ENCODE measurements at places on chromosomes 3 and 15.

DNA sequence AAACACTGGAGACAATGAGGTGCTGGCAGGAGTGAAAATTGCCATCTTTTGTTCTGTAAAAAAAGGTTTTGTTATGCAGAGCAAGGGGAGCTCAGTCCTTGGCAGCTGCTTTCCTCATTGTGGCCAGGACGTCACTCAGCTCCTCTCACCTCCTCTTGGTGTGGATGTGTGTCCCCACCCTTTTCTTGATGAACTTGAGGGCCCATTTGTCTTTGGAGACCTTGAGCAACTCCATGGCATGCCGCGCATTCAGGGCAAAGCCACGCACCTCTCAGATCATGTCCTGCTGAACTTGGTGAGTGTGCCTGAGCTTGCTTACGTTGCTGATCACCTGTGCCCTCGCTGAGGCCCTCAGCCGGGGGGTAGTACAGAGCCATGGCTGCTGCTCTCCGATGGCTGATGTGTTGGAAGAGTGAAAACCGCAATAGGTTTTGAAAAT is 24.5 kb upstream of the BDH1 start:
- no peak for DNase-seq

DNA sequence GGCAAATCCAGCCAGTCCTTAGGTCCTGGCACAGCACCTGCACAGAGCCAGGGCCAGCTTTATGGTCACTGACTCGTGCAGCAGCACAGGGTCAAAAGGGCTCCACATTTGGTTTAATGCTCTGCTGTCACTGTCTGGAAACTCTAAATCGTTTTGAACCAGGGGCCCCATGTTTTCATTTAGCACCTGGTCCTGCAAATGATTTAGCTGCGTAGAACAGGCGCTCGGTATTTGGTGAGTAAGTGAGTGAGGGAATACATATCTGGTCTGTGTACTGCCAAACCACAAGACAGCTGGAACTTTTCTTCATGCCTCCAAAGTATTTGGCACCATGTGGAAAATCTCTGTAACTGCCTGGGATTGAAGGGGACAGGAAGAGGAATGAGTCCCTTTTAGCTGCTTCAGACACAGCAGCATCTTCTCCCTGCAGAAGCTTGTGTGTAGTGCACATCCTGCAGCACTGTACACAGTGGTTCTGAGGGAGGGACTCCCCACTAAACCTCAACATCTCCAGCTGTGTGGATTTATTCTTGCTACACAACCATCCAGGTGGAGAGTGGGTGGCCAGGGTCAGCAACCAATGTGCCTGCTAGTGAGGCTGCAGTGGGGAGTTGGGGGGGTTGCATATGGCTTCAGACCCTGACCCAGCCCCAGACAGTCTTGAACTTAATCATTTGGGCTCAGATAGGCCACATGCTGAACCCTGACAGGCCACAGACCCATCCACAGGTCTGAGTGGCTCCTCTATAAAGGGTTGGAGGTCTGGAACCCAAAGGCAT is 1.1 kb downstream of the SH2D7 start:
- no peak for DNase-seq

DNA sequence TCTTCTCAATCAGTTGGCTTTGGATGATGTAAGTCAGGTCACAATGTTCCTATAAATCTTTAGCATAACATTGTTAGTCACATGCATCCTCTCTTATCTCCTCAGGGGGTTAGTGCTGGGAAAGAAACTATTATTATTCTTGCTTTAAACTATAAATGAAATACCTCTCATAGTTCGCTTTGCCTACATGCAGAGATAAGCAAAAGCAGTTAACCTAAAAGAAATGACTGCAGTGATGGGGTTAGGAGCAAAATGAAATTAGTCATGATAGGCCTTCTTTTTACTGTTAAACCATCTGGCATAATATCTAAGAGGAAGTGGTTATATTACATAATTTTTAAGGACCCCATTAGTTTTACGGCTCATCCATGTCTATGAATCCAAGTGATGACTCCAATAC is 91.7 kb upstream of the IGSF10 start:
- DNase-seq: peak; percentile 67

GRCh38 chr3:42656680-42657610 is 3.4 kb downstream of the ZBTB47 start:
- no peak for DNase-seq

DNA sequence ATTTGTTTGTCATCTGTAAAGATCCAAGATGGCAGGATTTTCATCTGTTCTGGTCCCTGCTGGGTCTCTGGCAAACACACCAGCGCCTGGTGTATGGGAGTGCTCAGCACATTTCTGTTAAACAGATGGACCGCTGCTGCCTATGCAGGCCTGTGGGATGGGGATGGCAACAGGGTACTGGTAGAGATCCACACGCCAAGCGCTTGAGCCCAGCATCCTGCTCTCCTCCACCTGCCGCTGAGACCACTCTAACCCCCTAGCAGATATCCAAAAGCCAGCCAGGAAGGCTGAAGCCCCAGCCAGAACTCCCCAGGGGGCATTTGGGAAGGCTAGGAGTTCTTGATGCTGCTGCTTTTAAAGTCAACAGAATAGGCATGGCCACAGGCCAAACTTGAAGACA is 31.7 kb downstream of the ZNF445 start:
- no peak for DNase-seq

GRCh38 chr3:129195731-129196256 is 12.1 kb upstream of the CNBP start:
- DNase-seq: peak; percentile 85

DNA sequence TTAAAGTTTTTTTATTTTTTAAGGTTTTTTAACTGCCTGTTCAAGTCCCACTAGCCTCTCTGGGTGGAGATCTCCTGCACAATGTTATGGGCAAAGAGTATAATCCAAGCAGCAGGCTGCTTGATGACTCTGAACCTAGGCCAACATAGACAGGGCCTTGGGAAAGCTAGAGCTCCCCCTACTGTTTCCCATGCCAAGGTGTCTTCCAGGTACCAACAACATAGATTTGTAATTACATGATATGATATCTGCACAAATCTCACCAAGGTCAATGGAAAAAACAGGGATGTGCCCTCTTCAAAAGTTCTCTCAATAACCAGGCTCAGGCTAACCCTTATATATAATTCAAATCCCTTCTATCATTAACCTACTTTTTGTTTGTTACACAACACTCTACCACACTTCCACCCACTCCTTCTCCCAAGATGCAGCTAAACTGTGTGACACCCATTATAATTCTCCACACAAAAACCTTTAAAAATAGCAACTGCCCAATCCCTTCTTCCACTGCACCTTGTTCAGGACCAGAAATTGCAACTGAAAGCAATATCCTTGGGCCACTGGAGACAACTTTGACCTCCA is 43.8 kb downstream of the RBM15B start:
- DNase-seq: peak; percentile 73

DNA sequence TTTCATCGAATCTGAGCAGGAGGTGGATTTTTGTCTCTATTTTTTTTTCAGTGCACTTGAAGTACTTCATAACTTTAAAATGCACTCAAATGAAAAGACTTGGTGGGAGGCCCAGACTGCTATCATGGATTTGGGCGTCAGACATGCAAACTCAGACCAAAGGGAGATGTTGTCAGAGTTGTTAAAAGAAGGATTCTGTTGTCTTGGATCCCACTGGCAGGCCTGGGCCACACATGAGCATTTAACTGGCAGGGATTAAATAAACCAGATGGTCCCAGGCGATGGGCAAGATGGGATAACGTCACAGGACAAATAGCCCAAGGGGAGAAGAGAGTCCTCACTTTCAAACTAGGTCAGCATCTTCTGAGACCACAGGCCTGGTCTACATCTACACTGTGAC is 15.4 kb downstream of the RTP1 start:
- no peak for DNase-seq

- DNase-seq: peak; percentile 71
These were observed 40.4 kb upstream of the LIMD1 start for GRCh38 chr3:45554006-45554666.

DNA sequence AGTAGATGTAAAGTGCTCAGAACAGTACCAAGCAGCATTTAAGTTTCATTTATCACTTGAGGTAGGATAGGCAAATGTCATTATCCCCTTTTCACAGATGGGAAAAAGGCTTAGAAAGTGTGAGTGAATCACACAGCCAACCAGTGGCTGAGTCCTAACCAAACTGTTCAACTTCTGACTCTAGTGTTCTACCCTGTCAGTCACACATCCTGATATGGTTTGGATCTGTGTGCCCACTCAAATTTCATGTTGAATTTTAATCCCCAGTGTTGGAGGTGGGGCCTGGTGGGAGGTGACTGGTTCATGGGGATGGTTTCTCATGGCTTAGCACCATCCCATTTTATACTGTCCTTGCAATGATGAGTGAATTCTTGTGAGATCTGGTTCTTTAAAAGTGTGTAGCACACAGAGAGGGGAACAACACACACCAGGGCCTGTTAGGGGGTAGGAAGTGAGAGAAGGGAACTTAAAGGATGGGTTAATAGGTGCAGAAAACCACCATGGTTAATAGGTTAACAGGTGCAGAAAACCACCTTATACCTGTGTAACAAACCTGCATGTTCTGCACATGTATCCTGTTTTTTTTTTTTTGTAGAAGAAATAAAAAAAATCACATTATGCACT is 304.7 kb downstream of the SUCLG2 start:
- no peak for DNase-seq

GRCh38 chr3:18989237-18989795 is 159.0 kb upstream of the KCNH8 start:
- DNase-seq: no peak

- DNase-seq: no peak
These were observed 11.1 kb upstream of the LACTB start for GRCh38 chr15:63110428-63111026.

- DNase-seq: no peak
These were observed 15.6 kb downstream of the CLDN1 start for GRCh38 chr3:190306513-190307163.

DNA sequence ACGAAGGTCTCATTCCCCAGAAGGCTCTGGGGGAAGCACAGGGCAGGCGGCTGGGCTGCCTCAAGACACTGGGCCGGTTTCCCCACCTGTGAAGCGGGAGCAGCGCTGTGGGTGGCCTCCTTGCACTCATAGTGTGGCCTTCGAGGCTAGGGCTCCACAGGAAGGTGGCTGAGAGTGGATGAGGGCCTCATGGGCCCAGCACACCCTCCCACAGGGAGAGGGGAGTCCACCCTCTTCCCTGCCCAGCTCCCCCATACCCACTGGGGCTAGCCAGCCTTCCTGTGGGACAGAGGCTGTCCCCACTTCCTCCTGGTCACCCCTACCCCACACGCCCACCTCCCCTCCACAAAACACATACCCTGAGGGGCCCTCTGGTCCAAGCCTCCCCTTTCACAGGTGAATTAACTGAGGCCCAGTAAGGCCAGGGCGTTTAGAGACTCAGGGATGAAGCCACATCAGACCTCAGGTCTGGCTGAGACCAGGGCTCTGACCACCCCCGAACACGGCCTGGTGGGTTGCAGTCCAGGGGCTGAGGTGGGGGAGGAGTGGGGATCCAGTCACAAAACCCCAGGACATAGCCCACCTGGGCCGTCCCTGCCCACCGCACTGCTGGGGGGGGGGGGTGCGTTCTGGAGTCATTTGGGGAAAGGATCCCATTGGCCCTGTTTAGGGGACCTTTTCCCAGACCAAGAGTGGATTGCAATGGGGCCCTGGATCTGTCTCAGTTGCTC is 1.1 kb downstream of the ANPEP start:
- no peak for DNase-seq

- no peak for DNase-seq
These were observed 810 bp upstream of the MEF2A start for GRCh38 chr15:99565049-99565298.

- no peak for DNase-seq
These were observed 525 bp upstream of the FSTL1 start for GRCh38 chr3:120451272-120451761.

DNA sequence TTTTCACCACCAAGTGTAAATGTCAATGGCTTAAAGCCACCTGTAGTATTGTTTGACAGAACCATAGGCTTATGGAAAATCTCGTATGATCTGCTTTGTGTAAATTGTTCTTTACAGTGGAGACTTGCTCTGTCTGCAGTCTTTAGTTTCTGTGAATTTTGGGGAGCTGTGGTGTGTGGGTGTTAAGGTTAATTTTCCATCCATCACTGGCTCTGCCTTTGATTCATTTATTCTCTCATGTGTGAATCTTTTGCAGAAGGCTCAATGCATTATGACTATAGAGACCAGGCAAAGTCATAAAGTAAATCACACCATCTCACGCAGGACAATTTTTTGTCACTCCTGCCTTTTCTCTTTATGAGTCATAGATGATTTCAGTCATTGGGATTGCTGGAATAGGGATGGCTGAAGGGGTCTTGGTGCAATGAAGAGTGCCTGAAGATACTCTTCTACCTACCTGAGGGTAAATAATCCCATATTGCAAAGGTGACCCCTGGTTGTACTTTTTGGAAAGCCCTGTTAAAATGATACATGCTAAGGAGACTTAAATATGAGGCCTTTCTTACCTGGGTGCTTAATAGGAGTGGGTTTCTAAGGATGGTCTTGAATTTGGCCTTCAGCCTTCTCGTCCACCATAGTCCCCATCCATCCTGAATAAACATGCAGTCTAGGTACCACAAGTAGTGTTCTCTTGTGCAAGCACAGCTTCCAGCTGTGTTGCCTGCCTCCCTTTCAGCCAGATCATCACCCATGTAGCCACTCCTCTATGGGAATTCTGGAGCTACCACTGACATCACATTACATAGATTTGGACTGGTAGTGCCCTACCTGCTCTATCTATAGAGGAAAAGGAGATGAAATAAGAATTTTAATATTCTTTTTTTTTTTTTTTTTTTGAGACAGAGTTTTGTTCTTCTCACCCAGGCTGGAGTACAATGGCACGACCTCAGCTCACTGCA is 14.3 kb downstream of the TGFBR2 start:
- DNase-seq: no peak

DNA sequence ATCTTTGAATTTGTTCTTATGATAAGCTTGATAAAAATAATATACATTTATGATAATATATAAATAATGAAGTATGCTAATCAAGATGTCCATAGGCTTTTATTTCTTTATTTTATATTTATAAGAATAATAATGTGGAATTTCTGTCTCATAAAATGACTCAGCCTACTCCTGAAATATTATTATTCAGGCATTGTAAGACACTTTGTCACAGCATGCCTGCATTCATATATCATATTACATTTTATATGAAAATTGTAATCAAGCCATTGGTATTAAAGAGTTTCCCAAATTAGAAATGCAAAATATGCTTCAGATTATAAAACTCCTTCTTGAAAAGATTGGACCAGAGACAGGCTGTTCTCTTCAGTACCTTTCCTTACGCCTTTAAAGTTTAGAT is 1303.7 kb upstream of the CADM2 start:
- DNase-seq: no peak

GRCh38 chr3:156750191-156750873 is 75.8 kb upstream of the LEKR1 start:
- DNase-seq: no peak

DNA sequence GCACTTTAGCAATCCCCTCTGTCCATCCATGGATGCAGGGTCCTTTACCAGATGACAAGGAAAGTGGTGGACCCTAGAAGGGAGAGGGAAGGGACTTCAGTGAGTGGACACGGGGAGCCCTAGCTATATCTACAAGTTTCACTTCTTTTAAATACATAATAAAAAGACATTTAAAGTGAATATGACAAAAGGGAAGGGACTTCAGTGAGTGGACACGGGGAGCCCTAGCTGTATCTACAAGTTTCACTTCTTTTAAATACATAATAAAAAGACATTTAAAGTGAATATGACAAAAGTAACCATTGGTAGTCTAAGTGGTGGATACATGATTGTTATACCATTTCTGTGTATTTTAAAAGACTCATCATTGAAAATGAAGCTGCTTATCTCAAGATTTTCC is 81.9 kb upstream of the HES1 start:
- no peak for DNase-seq

All from hematopoietic multipotent progenitor cell treated with erythropoietin and hydrocortisone succinate and interleukin-3 and kit ligand, for 4 days (in vitro differentiated cells).